ENCODE measurements at places on chromosomes 11 and 22.

- no peak for DNase-seq
Observed at GRCh38 chr11:74446532-74446938, 20.8 kb downstream of the KCNE3 start.

GRCh38 chr11:76234416-76235232, 28.3 kb upstream of the WNT11 start:
- no peak for DNase-seq

DNA sequence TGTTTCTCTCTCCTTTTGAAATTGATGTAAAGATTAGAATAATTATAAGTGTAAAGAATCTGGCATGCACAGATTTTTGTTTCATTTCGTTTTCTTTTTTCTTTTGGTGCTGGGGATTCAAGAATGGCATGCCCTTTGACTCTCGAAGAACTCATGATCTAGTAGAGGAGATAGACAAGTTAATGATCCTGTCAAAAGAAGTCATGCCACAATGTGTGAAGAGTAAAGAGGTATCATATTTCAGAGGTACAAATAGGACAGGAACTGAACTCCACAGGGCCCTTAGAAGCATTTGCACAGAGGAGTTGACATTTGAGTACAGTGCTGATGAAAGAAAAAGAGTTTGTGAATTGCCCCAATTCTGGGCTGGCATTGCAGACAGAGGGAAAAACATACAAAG, 708.0 kb upstream of the ARHGAP42 start:
- DNase-seq = no peak

- DNase-seq = no peak
Observed at GRCh38 chr11:1382831-1383607, 6.7 kb upstream of the BRSK2 start.

GRCh38 chr11:57377107-57377506, 3.8 kb downstream of the PRG3 start:
- no peak for DNase-seq

DNA sequence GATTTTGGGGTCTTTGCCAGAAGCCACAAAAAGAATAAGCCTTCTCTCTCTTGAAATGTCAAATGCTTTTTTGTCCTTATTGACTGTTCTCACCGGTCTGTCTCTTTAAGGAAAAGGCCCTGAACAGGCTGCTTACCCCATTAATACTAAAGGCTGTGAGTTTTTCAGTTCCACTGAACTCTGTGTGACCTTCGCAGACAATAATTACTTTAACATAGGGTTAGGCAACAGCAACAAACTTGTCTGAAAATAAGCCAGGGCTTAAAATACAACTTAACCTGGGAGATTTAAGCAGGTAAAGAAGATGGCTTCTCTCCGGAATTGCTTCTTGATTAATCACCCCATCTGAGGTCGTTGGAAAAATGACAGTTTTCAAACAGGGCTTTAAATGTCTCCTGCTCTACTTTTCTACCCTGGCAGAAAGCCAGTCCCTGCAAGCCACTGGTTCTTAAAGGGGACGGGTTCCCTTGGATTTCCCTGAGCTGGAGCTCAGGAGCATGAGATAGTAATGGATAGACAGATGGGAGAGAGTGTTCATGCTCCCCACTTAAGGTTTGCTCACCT, 69.4 kb downstream of the ARL14EP start:
- DNase-seq = no peak

DNA sequence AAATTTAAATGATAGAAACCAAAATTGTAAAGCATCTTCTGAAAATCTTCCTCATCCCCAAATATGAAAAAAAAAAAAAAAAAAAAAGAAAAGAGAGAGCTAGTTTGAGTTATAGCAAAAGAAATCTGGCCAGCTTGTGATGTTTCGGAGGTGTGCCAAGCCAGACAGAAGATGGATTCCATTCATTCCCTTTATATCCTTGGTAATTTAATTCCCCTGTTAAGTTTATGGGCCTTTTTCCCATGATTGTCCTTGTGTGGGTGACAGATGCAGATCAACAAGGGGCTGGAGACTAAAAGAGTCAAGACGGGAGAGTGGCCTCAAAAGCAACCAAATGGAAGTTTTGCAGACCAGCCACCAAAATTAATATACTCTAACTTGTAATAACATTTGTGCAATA, 47.6 kb upstream of the PARVA start:
- no peak for DNase-seq

- DNase-seq = no peak
Observed at GRCh38 chr11:6664551-6664950, 8.9 kb upstream of the DCHS1 start.

DNA sequence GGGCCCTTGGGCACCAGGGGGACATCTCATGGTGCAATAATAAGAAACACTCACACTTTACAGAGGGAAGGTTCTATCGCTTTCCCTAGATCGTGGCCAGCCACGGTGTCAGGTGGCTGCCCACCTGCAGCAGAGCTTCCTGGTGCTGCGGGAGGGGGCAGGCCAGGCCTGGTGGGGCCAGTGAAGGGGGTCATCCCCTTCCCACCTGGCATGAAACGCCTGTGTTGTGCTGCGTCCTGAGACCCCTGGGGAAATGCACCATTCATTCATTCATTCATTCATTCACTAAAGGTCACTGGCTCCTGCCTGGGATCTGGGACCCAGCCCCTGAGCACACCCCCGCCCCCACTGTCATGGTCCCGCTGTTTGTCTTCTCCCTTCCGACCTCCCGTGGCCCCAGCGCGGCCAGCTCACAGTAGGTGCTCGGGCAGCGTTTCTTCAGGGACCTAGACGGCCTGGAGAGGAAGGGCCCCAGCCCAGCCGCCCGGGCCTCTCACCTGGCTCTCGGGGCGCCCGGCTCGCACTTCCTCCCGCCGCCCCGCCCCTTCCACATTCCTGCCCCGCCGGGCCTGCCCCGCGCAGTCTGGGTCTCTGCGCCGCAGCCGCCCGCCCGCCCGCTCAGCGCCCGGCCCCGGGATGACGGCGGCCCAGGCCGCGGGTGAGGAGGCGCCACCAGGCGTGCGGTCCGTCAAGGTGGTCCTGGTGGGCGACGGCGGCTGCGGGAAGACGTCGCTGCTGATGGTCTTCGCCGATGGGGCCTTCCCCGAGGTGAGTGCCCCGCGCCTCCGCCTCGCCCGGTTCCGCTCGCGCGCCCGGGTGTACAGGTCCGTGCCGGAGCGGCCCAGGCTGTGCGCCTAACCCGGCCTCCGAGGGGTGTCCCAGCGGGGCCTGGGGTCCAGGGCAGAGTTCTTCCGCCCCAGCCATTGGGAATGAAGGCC, at the start of gene RHOD:
TSS of gene RHOD (plus strand) at position 581 of the 938 bp plus-strand sequence. CDS start at position 637, 56 bp downstream.
- no peak for DNase-seq

- no peak for DNase-seq
Observed at GRCh38 chr11:92267968-92268367, 43.4 kb downstream of the FAT3 start.

GRCh38 chr22:34608540-34609115, 457.3 kb upstream of the ISX start:
- no peak for DNase-seq

DNA sequence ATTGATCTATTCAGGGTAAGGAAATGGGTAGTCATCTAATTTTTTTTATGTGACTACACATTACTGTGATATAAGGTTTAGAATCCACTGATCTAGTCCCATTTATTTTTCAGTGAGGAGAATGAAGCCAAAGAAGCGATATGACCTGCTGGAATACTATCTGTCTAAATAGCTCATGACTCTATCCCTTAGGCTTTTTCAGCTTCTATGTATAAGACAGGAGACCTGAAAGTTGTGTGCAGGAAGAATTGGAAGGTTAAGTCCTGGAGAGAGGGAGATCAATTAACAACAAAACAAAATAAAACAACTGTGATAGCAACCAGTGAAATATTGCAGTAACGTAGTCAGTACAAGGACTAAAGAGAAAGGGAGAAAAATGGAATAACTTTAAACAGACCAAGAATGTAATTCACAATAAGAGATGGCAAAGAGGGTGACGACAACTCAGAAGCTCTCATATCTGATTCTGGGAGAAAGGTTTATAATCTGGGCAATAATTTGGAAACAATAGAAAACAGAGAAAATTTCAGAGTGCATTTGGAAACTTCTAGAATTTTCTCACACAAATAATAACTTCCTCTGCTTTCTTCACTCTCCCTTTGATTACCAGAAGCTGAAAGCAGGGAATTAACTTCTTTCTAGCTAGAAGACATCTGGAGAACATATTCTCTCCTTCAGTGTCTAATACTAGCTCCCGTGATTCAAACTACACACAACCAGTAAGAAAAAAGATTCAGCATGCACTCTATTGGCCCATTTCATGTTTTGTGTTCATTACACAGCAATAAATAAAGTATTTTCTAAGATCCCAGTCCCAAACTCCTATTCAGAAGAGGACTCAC, 19.2 kb upstream of the CASP12 start:
- DNase-seq = no peak

DNA sequence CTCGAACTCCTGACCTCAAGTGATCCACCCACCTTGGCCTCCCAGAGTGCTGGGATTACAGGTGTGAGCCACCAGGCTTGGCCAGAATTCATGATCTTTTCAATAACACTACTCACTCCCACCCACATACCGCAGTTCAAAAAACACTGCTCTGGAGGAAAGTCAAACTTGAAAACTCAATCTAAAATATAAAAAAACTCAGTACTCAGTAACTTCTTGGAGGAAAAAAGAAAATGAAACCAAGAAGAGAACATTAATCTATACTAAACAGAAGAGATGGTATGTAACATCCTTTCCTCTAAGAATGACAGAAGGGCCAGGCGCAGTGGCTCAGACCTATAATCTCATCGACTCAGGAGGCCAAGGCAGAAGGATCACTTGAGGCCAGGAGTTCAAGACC, 58.3 kb downstream of the MRTFA start:
- DNase-seq = no peak

DNA sequence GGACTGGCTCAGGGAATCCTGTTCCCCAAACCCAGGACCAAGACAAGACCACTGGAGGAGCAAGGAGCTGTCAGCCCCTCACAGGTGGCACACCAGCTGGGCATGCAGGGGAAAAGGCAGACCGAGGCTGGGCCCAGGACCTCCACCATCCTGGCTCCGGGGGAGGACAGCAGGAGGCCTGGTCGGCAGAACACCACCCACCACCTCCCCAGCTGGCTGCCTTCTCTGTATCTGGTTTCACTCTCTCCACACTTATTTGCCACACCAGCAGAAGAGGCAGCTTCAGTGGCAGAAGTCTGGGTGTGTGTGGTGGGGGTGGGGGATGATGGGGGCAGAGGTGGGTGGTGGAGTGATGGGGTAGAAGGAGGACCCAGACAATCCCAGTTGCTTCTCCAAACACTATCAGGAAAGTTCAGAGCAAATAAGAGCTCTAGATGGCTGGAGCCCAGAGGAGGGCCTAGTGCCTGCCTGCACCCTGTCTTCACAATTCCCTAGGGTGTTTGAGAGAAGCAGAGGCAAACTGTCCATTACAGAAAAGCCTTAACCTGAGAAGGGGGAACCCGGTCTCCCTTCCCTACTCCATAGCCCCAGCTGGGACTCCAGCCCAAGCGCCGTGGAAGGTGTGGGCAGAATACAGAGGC, 51.9 kb upstream of the CDON start:
- peak; percentile 37 for DNase-seq

DNA sequence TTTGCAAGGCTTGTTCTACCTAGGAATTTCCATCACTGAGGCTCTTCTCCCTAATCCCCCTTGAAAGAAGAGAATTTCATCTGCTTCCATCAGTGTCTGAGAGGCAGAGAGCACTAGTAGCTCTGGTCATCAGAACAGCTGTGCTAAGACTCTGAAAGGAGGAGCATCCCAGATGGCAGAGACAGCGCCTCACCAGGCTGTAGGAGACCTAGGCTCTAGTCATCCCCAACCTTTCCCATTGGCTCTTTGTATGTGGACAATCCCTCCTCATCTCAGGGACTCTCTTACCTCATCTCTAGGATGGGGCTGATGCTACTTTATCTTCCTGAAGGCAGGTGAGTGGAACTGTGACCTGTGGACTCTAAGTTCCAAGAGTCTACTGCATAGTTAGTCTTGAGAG, 8.8 kb upstream of the OR9I1 start:
- DNase-seq = no peak

DNA sequence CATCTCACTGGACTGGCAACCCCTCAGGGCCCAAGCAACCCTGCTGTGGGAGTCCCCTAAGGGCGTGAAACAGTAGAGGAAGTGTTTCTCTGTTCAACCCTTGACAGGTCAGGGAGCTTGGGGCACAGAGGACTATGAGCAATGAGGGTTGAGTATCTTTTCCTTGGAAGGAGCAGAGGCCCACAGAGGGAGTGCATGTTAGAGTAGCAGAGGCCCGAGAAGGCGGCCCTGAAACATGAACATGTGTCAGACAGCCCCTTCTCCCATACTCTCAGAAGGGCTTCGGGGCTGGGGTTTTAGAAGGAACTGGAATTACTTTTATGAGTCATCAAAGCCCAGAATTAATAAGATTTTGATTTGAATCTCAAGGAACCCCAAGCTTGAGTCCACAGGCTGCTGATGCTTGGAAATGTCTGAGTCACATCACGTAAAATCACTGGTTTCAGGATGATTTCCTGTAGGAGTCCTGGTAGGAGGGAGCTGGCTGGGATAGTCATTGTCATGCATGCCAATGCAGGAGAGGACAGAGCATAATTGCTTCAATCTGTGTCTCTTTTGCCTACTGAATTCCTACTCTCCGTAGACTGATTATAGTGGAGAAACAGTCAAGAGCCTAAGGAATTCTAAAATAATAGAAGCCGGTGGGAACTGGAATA, 22.6 kb downstream of the C11orf71 start:
- no peak for DNase-seq

GRCh38 chr22:50308597-50308935, 1.1 kb upstream of the PLXNB2 start:
- no peak for DNase-seq

- DNase-seq = no peak
Observed at GRCh38 chr11:133166662-133167061, 365.6 kb downstream of the OPCML start.

GRCh38 chr11:101288392-101288791, 158.8 kb upstream of the PGR start:
- no peak for DNase-seq

GRCh38 chr11:59573216-59573615, 42.4 kb downstream of the OSBP start:
- DNase-seq = no peak

DNA sequence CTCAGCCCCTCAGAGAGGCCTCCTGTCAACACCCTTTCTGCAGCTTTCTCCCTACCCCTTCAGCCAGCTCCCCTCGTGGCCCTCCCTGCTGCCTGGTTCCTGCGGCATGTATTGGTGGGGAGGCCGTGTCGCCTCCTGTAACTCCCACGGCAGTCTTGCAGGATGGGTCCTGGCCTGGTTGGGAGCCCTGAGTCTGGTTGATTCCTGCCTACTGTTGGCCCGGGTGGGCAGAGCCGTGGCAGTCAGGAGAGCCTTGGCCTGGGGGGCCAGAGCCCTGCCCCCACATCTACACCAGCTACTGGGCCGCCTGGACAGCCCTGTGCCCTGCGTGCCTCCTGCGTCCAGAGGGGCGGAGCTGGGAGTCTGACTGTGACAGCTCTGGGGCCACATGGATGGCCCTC, 30.3 kb upstream of the GRAMD4 start:
- DNase-seq = no peak

- no peak for DNase-seq
Observed at GRCh38 chr11:63880403-63880790, 36.6 kb downstream of the RCOR2 start.

DNA sequence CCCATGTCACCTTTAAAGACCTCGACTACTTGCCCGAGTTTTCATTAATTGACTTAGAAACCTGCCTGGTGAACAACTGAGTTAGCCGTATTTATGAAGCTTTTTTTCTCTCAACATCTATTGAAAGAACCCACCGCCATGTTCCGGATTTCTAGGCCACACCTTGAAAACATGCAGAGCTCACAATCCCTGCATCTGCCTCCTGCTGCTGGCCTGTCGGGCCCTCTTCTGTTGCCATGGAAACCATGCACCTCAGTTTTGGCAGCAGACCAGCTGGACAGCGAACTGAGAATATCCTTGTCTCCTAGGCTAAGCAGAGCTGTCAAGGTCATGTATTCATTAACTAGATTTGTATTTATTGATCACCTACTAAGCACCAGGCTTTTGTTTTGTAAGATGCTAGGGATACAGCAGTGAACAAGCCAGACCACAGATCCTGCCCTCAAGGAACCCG, 4.3 kb upstream of the PATZ1 start:
- DNase-seq = peak; percentile 82
